Urothelium cell line (cell line): ENCODE measurements at places on chromosomes 3 and 15.

GRCh38 chr3:73855813-73856212 is 231.1 kb upstream of the PDZRN3 start:
- no peak for DNase-seq

GRCh38 chr15:78614021-78614420 is 6.8 kb downstream of the CHRNA3 start:
- no peak for DNase-seq

DNA sequence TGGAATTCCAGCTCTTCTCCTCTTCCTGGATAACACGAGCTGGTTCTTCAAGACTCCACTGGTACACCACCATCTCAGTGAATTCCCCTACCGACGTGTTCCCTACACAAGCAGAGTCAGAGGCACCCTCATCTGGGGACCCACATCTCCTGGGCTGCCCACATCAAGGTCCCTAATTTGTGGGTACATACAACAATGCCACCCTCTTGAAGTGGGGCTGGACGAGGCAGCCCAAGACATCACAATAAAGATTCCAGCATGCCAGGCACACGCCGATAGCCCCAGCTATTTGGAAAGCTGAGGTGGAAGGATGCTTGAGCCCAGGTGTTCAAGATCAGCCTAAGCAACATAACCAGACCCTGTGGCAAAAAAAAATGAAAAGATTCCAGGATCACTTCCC is 221.2 kb upstream of the LINGO1 start:
- DNase-seq, result no peak

GRCh38 chr3:15794303-15794771 is 3.4 kb downstream of the ANKRD28 start:
- DNase-seq, result no peak

DNA sequence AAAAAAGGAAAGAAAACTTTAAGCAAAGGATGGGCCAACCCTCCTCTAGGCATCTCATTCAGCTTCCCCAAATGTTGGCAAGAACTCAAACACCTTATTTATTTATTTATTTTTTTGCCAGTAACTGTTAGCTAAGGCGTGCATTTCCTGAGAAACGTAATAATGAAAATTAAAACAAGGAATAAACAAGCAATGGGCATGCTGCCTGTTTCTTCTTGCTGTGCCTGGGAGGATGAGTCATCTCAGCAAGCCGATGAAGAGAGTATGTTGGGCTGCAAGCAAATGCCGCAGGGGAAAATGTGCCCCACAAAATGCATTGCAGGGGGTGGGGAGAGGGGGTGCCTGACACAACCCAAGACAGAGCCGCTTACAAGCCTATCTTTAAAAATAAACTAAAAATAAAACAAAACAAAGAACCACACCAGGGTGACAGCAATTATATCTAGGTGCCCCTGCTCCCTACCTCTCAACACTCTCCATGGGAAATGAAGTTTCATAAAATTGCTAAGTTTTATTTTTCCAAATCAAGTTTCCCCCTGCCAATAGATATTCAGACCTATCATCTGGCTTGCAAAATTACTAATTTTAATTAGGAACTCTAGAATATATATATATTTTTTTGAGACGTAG is 40.3 kb downstream of the EIF4E3 start:
- peak; percentile 65 for DNase-seq
